ENCODE measurements at places on chromosomes 3 and 15.

DNA sequence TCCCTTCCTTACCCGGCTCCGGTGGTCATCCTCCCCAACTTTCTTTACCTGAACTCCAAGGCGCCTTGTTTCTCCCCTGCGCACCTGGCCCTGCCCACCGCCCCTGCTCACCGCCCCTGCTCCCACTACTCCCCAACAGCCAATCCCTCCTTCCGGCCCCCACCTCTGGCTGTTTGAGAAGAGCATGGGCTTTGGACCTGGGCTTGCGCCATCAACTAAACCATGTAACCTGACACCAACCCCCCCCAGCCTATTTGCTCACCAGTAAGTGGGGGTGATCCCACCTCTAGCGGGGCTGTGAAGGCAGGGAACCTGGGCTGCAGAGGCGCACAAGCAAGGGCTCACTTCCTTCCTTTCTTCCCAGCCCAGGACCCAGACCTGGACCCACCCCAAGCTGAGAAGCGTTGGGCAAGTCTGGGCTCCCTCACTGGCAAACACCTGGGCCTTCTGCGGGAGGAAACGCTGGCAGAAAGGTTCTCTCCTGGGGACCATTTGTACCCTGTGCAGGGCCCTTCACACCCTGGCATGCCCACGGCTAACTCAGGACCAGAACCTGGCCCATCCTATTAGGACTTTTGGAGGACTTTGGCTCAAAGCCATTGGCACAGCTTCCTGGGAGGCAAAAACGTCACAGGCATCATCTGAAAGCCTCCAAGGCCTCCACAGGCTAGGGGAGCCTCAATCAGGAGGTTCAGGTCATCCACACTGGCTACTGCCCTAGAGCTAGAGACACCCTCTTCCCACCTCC lies at the start of gene PLXNB1:
Gene PLXNB1 (minus strand): TSS at position 127 of the 748 bp plus-strand sequence. CDS start 5,475 bp downstream, outside the sequence.
- no peak for DNase-seq

- DNase-seq = no peak
Observed at GRCh38 chr3:72694398-72694797, 153.8 kb downstream of the SHQ1 start.

GRCh38 chr3:50395070-50395860 lies 35.9 kb upstream of the TMEM115 start:
- peak; percentile 72 for DNase-seq

DNA sequence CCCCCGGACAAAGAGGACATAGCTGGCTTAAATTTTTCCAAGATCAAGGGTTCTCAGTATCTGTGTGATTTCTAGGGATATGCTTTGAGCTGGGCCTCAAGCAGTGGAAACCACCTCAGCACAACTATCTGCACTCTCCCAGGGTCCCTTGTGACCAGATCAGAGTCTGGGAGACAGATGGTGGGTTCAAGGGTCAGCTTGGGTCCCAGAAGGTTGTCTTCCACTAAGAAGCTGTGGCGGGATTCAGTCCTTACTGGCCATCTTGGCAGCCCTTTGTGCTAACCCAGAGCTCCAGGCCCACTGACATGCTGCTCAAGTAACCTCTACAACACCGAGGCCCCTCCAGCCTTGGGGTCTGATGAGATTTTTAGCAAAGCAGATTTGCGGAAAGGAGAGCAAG lies 2.7 kb downstream of the INSYN1 start:
- no peak for DNase-seq

GRCh38 chr15:25950014-25950413 lies 86.9 kb upstream of the ATP10A start:
- no peak for DNase-seq

DNA sequence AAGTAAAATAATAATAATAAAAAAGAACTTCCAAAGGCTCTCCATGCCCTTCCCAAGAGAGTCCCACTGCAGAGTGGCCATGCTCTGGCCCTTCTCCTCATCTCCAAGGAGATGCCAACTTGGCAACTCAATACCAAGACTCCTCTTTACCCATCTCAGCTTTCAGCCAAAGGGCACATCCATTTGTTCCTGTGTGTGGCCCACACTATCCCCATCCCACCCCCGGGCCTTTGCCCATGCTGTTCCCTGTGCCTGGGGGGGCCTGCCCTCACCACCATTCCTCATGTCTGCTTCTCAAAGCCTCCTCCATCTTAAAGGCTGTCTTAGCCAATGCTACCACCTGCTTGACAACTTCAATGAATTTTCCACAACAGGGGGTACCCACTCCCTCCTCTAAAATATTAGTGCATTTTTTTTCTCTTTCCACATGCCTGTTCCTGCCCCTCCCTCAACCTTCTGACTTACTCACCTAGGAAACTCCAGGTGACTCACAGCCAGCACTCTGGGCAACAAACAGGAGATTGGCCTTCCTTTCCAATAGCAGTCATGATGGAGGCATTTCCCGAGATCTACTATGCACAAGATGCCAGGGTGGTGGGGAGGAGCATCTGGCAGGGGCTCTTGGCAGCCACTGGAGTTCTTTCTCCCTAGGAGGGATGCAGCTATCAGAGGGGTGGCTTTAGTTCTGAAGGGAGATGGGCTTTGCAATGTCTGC lies 109.4 kb upstream of the SMAD3 start:
- DNase-seq = peak; percentile 9

DNA sequence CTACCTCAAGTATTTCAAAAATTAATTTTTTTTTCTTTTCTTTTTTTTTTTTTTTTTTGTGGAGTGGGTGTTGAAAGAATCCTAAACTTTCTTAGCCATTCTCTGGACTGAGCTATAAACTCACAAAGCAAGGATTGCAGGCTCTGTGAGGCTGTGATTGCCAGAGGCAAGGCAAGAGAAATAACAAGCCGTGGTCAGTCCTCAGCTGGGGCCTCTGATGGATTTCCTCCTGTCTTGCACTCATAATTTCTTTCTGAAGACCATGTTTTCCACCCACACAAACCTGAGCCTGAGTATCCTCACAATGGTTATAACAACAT lies 1.3 kb downstream of the CX3CR1 start:
- no peak for DNase-seq

DNA sequence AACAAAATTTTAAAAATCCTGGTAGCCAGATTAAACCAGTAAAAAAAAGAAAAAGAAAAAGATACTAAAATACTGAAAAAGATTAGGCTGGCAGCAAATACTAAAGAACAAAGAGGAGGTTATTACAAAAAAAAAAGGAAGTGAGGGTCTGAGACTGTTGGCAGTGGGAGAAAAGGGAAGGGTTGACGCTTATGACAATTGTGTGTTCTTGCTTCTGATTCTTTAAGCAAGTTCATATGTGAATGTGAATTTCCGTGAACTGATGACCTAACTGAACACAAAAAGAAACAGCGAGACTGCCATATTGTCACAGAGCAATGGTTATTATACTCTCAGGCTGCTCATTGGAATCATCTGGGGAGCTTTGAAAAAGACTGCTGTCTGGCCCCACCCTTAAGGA lies 56.5 kb downstream of the ATP13A4 start:
- DNase-seq = peak; percentile 72

GRCh38 chr3:79306934-79307570 lies 460.7 kb downstream of the ROBO1 start:
- DNase-seq = no peak

GRCh38 chr15:78979456-78980320 lies 34.8 kb upstream of the CTSH start:
- DNase-seq = peak; percentile 51

GRCh38 chr3:55069950-55070349 lies 142.1 kb upstream of the LRTM1 start:
- no peak for DNase-seq

GRCh38 chr15:51814606-51815005 lies 14.8 kb upstream of the TMOD3 start:
- no peak for DNase-seq

DNA sequence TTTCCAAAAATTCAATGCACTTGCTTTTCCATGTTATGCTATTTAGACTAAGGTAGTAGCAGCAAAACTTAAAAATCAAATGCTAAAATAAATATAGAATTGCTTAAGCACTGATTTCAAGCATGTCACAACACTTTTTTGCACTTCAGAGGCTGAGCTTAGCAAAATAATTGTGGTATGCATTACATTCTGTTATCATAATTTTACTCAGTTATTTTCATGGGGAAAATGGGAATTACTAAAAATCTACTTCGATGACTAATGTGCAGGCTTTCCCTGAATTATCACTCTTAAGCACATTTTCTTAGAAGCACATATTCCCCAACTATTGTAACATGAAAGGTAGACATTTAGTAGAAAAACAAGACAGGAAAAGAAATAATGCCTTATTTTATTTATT lies 322.4 kb upstream of the CBLB start:
- no peak for DNase-seq

DNA sequence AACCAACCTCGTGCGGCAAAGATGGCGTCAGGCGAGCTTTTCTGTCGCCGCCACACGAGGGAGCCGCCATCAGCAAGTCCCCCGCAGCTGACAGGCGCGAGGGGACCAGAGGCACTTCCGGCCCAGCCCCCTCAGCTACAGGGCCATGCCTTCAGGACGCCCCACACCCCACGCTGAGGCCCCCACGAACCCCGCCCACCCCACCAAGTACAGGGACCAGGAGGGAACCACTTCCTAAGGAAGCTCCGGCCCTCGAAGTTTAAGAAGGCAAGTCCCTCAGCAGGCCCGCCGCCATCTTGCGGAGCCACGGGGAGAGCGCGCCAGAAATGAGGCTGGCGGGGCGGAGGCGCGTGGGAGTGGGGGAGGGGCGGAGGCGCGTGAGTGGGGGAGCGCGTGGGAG lies 790 bp downstream of the DAZL start:
- DNase-seq = no peak

All from inflammatory macrophage treated with lipopolysaccharide for 1 hour (primary cell).